ENCODE measurements at places on chromosomes 5 and 9.

- DNase-seq: no peak
Measured at GRCh38 chr5:126919566-126919965, 110.8 kb downstream of the MARCHF3 start.

DNA sequence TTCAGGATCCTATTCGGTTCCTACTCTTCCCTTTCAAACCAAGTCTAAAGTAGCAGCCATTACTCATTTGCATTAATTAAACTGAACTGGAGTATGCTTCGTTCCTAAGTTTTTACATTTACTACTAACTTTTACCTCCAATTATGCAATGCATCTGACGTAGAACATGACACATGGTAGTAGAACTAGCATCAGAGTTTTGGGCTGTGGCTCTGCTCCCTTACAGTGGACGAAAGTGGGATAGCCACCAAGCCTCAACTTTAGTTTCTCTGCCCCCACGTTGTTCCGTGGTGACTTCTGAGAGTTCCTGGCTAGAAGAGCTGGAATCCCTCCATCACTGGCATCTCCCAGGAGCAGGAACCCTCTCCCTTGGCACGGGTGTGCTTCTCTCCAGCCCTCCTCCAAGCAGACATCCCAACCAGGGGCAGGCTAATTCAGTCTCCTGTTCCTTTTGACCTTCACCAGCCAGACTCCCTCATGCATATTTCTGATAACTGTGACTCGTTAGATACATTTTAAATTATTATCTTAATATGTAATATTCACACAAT lies 2.9 kb downstream of the IFNE start:
- no peak for DNase-seq

DNA sequence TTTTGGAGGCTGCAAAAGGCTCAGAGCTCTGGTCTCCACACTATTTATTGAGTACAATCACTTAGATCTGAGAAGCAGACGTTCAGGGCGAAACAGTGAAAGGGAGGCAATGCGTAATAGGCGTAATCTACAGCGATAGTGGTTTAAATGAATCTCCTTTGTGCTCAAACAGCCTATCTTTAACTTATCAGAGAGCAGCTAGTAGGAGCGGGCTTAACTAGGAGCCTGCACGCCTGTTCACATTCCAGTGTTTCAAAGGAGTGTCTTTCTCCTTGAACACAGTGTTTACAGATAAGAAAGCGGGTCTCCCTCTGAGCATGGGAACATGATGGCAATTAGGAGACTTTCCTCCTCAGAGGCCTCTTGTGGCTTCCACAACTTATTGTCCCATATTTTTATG lies 49.4 kb downstream of the AP3B1 start:
- no peak for DNase-seq

DNA sequence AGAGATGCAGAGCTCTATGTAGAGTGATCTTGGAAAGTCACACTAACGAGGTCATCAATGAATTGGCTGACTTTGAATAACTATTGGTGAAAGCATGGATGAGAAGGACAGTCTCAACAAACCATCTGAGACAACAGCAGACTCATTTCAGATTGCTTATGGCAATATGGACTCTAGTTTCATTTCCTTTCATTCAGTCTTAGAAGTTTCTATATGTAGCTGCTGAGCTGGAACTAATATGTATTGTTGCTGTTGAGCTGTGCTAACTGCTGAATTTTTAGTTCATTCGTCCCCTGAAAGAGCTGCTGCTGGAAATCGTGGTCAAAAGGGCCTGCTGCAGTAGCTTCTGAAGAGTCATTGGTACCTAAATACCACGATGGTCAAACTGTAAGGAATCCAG lies 31.3 kb downstream of the TNFSF15 start:
- DNase-seq: no peak

DNA sequence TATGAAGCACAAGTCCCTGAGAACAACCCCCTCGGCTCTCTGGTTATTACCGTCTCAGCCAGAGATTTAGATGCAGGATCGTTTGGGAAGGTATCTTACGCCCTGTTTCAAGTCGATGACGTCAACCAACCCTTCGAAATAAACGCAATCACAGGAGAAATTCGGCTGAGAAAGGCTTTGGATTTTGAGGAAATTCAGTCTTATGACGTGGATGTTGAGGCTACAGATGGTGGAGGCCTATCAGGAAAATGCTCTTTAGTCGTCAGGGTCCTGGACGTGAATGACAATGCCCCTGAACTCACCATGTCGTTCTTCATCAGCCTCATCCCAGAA lies 1.1 kb downstream of the PCDHB6 start:
- no peak for DNase-seq

DNA sequence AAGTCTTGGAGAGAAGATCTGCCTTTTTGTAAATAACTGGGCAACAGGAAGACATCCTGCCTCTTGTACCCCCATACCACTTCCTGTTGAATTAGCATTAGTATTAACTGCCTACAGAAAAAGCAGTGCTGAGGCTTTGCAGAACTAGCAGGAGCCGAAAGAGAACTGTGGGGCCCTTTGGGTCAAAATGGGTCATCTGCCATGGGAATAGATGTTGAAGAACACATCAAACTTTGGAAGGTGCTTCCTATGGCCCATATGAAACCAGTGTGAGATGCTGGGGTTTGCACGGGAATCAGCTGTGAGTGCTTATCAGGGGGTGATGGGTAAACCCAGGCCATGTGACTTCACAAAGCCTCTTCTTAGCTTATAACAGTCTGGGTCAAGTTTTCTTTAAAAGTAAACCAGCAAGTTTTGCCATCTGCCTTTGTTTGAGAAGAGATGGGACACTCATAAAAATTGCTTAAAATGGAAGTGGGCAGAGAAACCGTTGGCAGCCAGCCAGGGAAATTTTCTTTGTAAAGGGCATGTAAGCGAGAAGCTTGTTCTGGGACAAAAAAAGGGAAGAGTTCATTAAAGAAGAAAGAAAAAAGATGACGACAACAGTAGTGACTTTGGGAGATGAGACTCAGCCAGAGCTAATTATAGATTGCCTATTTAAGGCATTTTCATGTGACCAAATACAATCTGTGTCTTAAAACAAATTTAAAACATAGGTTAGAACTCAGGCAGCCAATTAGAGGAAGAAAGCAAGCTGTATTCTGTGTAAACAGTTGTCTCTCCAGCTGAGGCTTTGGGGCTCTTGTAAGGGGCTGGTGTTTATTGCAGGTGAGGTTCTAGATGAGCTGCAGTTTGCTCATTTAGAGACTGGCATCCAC lies 4.4 kb downstream of the SLC25A25 start:
- peak; percentile 95 for DNase-seq

DNA sequence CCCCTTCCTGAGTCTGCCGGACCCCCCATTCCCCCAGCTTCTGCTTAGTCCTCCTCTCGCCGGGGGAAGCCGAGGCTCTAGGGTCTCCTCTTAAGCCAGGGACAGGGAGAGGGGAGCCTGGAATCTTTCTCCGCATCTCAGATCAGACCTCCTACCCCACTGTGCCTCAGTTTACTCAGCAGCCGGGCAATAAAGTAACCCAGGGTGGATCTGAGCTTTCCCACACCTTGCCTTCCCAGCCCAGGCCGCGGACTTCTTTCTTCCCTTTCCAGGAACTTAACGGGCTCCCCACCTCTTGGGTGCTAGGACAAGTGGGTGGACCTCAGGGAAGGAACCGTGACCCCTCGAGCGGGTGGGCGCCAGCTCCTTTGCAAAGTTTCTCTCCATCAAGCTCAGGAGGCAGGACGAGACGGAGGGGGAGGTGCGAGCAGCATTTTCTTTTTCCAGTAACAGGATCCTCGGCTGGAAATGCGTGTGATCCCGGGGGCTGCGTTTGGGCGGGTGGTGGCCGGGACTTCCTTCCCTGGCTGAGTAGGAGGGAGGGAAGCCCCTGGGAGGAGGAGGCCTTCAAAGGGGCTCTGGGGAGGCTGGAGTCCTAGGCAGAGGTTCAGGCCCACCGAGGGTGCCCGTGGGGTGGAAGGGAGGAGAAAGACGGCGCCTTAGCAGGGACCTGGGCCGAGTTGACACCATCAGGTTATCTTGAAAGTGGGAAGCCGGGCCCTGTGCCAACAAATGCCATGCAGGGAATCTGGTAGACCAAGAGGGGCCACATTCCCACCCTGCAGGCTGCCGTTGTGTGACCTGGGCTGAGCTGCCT lies 795 bp downstream of the DAB2IP start:
- peak; percentile 63 for DNase-seq

GRCh38 chr5:38899936-38900335 lies 54.1 kb downstream of the OSMR start:
- no peak for DNase-seq

GRCh38 chr5:176184608-176185132 lies 53.6 kb upstream of the SIMC1 start:
- DNase-seq: no peak

DNA sequence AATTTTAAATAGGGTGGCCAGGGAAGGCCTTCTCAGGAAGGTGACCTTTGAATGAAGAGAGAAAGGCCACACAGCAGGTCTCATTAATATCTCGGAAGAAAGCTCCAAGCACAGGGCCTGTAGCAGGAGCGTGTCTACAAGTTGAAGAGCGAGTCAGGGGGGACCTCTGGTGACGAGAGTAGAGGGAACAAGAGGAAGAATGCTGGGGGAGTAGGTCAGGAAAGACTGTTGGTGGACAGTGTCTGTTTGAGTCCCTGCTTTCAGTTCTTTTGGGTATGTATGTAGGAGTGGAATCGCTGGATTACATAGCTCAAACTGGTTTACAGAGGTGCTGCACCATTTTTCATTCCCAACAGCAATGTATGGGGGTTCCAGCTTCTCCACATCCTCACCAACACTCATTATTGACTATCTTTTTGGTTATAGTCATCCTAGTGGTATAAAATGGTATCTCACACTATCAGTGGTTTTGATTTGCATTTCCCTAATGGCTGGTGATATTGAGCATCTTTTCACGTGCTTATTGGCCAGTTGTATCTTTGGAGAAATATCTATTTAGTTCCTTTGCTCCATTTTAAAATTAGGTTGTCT lies 55.8 kb downstream of the NUP214 start:
- no peak for DNase-seq

- DNase-seq: no peak
Measured at GRCh38 chr5:42715785-42716184, 40.8 kb upstream of the CCDC152 start.

DNA sequence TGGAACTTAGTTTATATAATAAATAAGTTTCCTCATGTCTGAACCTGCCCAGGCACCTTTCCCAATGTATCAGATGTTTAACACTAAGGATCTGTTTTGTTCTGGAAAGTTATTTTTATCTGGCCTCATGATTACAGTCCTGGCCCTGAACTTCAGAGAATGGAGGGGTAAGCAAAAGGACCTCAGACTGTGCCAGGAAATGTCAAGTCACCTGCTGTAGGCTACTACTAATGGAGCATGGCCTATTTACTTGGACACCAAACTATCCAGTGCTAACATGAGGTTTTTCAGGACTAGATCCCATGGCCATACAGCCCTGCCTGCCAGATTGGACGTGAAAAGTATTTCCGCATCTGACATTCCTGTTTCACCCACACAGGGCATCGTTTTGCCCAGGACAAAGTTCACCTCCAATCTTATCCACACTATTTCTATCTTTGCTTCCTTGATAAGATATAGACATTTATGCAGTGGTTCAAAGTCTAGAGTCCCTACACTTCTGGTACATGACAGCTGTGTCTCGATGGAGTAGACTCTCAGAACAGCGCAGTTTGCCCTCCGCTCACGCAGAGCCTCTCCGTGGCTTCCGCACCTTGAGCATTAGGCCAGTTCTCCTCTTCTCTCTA lies at the start of gene BTNL8:
Gene BTNL8, plus strand, starts transcription at position 539 of the 626 bp plus-strand sequence. CDS start 152 bp downstream, outside the sequence.
- DNase-seq: no peak

- no peak for DNase-seq
Measured at GRCh38 chr5:180563994-180564393, 27.3 kb downstream of the SCGB3A1 start.

DNA sequence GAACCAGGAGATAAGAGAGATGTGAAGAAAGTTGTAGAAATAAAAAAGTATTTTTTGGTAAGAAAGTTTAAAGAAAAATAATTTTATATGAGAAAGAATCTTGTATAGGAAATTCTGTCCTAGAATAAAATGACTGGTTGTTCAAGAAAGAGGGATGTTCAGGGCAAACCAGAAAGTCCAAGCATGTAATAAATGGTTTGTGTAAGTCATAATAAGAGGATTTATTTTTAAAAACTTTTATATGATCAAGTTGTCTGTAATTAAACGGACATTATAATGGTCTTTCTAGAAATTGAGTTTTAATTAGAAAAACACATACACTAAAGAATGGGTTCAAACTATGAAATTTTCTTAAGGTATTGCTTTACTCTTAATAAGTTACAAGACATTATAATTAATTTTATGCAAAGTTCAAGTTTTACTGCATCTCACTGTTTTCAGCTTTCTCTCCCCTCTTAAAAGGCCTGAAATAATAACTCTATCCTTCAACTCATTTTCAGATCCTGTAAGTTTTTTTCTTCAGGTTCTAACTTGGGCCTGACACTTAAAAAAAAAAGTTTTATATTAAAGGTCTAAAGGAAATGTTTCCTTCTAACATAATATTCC lies 56.1 kb upstream of the ZNF300 start:
- DNase-seq: no peak

DNA sequence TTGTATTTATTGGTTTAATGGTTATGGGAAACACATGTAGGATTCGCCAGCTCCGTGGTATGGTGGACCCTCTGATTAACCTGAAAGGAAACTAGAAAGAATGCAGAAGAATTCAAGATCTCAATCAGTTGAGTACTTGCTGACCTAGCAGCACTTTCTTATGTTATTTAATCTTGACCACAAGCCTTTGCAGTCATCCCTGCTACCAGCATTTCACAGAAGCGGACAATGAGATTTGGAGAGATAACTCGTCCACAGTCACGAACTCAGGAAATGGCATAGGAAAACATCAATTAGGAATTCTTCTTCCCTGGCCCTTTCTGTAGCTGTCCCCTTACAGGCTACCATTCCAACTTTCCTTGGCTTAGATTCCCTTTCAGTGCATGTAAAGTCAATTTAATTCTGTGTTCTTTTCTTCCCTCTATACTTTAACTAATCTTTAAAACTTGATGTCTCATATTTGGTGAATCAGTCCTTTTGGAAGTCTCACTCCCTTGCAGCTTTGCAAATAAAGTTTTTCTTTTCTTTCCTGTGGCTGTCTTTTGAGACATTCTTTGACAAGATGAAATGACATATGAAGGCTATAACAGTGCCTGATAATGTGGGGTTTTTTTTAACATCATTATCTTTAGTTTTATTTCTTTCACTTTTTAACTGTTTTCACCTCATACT lies 1.3 kb upstream of the SLC44A1 start:
- no peak for DNase-seq

DNA sequence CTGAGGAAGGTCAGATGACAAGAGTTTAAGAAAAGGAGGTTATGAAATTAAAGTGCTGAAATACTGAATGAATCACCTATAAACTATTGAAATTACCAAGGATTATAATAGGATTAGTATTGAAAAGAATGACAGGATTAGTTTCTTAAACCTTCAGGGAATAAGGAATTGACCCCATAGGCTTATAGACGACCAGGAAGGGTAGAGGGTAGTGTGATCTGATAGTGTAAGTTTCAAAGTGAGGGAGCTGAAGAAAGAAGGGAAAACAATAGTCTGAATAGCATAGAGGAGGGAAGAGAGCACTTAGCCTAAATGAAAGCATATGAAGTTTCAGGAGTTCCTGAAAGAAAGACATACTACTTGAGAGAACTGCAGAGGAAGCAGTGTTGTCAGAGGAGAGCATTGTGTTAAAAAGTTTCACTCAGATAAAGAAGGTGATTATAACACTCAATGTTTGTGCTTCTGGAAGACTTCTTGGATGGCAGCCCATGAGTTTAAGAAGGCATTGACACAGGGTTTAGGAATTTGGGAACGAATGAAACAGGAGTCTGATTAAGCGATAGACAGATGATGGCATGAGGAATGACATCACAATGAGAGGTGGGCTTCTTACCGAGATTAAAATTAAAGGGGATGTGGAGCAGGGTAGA lies 557.9 kb upstream of the GRAMD2B start:
- no peak for DNase-seq

GRCh38 chr5:117675646-117676045 lies 1101.0 kb upstream of the SEMA6A start:
- no peak for DNase-seq

All from NCI-H2171 treated with DMSO at 0.1 percent for 48 hours (cell line).